ENCODE measurements at places on chromosomes 7 and 10.

DNA sequence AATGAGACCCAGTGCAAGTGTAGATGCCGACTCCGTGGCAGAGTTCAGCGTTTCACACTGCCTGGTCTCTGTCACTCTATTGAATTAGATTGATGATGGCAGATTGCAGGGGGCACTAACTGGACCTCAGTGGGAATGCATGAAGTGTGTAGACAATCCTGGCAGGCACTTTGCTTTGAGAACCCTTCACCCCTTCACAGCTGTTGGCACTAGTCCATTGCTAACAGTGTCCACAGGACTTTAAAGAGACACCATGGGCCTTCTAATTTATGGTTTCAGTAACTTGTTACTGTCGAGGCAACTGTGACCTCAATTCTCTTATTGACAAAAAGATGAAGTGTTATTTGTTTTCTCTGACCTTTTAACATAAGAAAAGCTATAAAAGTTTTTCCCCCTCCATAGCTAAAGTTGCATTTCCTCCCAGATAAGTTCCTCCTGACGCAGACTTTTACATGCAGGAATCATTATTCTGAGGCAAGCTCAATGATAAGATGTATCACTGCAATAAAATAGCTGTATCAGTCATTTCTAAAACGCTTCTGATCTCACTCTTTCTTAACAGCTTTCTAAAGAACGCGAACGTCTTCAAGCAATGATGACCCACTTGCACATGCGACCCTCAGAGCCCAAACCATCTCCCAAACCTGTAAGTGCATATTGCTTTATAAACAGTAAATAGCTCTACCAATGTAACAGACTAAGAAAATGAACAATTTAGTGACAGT, 238.9 kb downstream of the FOXP2 start:
- no peak for DNase-seq

- DNase-seq: peak; percentile 28
Measured at GRCh38 chr7:82729172-82730030, 285.8 kb upstream of the CACNA2D1 start.

- DNase-seq: no peak
Measured at GRCh38 chr7:89017695-89018094, 222.2 kb upstream of the TEX47 start.

DNA sequence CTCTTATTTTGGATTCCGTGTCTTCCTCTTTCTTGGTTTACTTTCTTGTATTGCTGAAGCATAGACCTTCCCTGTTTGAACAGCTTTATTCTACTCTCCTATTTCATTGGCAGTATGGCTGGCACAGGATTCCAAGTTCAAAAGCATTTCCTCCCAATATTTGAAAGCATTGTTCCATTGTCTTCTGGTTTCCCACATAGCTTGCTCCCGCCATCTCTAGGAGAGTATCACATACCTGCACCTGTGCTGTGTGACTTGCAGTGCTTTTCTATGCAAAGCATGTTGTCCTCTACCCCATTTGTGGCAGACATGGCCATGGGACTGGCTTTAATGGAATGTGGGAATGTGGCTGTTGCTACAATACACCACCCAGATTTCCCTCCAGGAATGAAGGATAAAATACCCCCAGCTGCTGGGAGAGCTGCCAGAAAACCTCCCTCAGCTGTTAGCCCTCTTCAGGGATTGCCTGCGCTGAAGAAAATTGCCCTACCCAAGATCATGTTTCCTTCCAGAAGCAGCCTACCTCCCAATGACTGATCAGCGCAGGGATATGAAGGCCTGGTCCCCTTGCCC, 6.9 kb upstream of the MYOF start:
- no peak for DNase-seq

GRCh38 chr7:112154690-112155089, 51.5 kb downstream of the DOCK4 start:
- DNase-seq: no peak

- DNase-seq: no peak
Measured at GRCh38 chr7:157684157-157684908, 347.5 kb downstream of the DNAJB6 start.

DNA sequence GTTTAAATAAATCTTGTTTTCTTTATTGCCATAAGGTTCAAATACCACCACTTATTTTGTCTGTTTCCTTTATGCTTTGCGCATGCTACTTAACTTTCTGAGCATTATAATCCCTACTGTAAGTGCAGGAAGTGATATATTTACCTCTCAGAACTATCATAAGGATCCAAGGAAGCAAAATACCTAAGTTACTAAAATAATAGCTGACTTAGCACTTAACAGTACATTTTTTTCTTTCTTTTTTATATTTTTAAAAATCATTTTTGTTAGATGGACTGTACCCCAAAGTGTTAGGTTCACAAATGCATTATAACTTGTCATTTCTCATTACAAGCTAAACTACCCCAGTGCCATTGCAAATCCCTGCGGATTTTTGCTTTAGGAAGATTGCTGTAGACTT, 663.8 kb downstream of the SUGCT start:
- no peak for DNase-seq

DNA sequence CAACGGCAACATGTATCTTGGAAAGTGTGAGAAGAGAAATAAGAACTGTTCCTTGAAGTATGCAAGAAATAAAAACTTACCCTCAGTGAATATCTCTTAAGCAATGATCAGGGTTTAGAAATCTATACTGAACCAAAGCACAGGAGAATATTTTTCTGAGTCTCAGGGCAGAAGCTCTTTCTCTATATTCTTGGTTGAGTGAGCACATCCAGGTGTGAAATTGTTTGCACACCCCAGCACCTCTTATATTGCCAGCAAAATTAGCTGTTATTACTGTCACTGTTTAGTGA, 8.4 kb downstream of the DLX6 start:
- DNase-seq: no peak

DNA sequence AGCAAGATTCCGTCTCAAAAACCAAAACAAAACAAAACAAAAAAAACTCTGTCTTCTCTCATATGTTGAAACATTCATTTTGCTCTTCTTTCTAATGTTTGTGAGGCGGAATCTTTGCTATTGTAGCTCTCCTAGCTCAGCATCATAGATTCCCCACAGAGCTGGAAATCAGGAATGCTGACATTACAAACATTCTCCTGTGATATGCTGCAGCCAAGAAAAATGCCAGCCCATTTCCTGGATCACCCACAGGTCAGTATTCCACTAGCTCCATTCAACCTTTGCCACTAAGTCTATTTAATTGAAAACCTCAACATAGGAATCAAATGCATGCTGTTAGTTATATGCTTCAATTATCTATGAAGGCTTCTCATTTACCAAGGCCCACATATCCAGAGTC, 186.3 kb downstream of the IPMK start:
- peak; percentile 2 for DNase-seq

- DNase-seq: peak; percentile 49
Measured at GRCh38 chr10:31647861-31648260, 280.8 kb downstream of the ARHGAP12 start.

GRCh38 chr10:73229567-73229966, 17.5 kb downstream of the DNAJC9 start:
- no peak for DNase-seq

- no peak for DNase-seq
Measured at GRCh38 chr10:111873621-111874135, 309.9 kb downstream of the GPAM start.

- DNase-seq: no peak
Measured at GRCh38 chr7:127417346-127417745, 24.8 kb upstream of the ZNF800 start.
